Hematopoietic multipotent progenitor cell treated with erythropoietin and hydrocortisone succinate and interleukin-3 and kit ligand, for 6 days (in vitro differentiated cells): ENCODE measurements at places on chromosomes 6 and 20.

DNA sequence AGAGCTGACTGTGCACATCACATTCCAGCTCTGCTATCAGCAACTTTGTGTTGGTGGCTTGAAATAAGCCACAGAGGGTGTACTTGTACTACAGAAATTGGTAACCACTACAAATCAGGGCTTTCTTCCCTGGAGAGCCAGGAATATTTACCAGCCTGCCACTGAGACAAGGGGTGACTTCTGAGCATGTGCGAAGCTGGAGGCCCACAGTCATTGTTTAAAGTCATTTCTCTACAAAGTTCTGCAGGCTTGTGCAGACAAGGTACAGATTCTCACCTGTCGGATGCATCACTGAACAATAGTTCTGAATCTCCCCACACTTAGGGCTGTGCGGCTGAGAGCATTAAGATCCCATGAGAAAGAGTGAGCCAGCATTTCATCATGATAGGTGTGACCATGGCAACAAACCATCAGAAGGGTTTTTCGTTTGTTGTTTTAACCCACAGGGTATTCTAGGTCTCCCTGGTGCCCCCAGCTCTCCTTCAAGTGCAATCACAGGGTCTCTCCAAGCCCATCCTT, 292.8 kb downstream of the CDC5L start:
- DNase-seq = no peak

GRCh38 chr6:122042960-122043735, 356.3 kb upstream of the HSF2 start:
- no peak for DNase-seq

DNA sequence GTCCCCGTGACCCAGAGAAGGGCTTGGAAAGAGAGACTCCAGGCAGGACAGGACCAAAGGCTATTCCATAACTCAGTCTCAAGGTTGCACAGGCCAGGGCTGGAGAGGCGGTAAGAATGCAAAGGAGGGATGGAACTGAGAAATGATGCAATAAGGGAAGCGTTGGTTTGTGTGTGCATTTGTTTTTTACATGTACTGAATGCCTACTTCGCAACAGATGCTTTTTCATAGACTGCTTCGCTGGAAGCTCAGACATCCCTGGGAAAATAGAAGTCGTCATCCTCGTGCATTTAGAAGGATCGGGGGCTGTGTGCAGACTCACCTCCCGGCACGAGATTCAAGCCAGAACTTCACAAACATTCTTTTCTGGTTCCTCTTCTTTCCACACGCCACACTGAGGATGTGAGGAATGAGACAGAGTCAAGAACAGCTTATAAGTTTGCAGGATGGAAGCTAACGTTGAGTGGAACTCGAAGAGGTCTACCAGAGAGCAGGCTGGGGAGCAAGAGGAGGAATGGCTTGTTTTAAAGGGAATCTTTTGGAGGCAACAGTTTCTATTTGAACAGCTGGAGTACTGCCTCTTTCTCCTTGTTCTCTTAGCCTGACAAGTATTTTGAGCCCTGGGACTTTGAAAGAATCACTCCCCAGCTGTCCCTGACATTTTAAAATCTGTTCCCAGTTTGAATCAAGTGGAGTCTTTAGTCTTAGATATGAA, 19.3 kb upstream of the LY86 start:
- DNase-seq = no peak

DNA sequence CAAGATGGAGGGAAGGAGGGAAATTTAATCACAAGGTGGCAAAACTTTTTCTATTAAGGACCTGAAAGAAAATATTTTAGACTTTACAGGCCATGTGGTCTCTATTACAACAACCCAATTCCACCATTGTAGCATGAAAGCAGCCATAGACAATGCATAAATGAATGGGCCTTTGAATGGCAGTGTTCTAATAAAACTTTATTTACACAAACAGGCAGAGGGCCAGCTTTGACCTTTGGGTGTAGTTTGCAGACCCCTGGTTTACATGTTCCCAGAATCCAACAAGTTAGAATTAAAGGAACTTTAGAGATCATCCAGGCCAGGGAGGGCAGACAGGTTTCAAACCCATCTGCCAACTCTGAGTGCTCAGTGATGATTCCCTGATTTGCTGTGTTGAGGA, 95.2 kb downstream of the BANF2 start:
- no peak for DNase-seq

- DNase-seq = no peak
Observed at GRCh38 chr6:126607289-126607688, 267.4 kb downstream of the CENPW start.
